Fibroblast of lung (primary cell): ENCODE measurements at places on chromosomes 2 and 18. TPM values are rescaled to one million over a fixed set of nuclear protein-coding genes. Genes with fewer than 3 reads are reported as not detected.
A peak's percentile ranks its signal among the peaks of the same experiment; 100 is the strongest.

- DNase-seq, result no peak
These were observed 17.6 kb upstream of the GRP start for GRCh38 chr18:59202258-59202820.

DNA sequence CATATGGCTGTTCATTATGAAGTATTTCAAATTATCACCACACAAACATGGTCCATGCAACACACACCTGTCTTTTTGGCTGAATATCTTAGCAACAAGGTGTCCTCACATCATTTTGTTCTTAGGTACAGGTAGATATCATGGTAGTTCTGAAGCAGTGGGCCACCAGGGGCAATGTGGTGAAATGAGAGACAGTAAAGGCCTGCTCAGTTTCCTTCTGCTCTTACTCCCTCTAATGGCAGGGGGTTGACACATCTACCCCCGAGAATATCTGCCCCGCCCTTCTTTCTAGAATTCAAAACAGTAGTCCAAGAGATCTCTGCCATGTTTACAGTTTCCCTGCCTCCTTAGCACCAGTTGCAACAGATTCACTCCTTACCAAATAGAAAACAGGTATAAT lies 147.0 kb upstream of the KLHL14 start:
- DNase-seq, result no peak

GRCh38 chr2:29950481-29950880 lies 29.1 kb upstream of the ALK start:
- DNase-seq, result no peak

GRCh38 chr18:69220529-69220928 lies 180.2 kb upstream of the DOK6 start:
- DNase-seq, result no peak

DNA sequence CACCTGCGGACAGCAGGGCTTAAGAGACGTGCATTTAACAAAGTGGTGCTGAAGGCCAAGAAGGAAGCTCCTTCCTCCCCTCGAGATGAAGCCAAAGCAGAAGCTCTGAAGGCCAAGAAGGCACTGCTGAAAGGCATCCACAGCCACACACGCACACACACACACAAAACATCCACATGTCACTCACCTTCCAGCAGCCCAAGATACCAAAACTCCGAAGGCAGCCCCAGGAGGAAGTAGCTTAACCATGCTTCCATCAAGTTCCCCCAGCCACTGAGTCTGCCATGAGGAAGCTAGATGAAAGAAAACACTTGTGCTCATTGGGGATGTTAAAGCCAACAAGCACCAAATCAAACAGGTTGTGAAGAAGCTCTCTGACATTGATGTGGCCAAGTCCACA lies 175.7 kb upstream of the POU3F3 start:
- DNase-seq, result no peak

GRCh38 chr2:176960736-176961520 lies 251.7 kb upstream of the HNRNPA3 start:
- no peak for DNase-seq

GRCh38 chr18:44996261-44996660 lies 315.6 kb downstream of the SETBP1 start:
- DNase-seq, result no peak

GRCh38 chr2:239035361-239035814 lies 187.5 kb downstream of the TWIST2 start:
- no peak for DNase-seq

DNA sequence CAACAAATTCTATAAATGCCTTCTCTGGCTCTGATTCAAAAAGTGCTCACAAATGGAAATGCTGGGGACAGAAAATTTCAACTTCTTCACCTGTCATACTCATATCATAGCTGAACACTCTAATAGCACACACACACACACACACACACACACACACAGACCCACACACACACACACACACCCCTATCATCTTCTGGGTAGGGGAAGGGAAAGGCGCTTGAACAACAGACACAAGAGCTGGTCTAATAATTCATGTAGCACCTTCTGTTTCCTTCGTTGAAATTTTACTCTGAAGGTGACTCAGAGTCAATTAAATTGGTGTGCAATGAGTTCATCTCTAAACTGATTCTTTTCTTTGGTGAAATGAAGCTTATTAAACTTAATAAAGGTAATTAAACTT lies 32.9 kb downstream of the CD28 start:
- DNase-seq, result no peak

- DNase-seq, result no peak
These were observed 53.3 kb upstream of the AP1S3 start for GRCh38 chr2:223890721-223891120.

- DNase-seq, result no peak
These were observed 972 bp downstream of the RSAD2 start for GRCh38 chr2:6878549-6878948.

- peak; percentile 81 for DNase-seq
These were observed 279.0 kb downstream of the AFF3 start for GRCh38 chr2:99863236-99863902.

- no peak for DNase-seq
These were observed 35.0 kb downstream of the SIGLEC15 start for GRCh38 chr18:45860492-45860891.

GRCh38 chr2:159585622-159586021 lies 30.7 kb downstream of the BAZ2B start:
- DNase-seq, result no peak

- peak; percentile 45 for DNase-seq
These were observed 32.3 kb downstream of the UBXN4 start for GRCh38 chr2:135773917-135774316.

DNA sequence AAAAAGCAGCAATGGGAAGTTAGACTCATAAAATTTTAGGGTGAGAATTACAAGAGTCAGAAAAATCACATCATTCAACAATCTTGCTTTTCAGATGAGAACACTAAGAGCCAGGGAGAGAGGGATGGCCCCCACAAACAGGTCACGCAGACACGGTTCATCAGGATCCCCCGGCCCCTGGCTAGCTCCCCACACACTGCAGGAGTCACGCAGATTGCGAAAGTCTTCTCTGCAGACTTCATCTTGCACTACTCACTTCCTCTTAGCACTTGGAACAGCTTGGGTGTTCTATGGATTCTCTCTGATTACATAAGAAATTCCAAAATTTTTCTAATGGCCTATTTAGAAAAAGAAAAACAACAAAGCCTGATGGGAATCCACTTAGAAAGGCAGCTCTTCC lies 21.6 kb upstream of the SULT1C2 start:
- peak; percentile 67 for DNase-seq

GRCh38 chr2:25453199-25453905 lies 111.6 kb upstream of the DNMT3A start:
- DNase-seq, result no peak

DNA sequence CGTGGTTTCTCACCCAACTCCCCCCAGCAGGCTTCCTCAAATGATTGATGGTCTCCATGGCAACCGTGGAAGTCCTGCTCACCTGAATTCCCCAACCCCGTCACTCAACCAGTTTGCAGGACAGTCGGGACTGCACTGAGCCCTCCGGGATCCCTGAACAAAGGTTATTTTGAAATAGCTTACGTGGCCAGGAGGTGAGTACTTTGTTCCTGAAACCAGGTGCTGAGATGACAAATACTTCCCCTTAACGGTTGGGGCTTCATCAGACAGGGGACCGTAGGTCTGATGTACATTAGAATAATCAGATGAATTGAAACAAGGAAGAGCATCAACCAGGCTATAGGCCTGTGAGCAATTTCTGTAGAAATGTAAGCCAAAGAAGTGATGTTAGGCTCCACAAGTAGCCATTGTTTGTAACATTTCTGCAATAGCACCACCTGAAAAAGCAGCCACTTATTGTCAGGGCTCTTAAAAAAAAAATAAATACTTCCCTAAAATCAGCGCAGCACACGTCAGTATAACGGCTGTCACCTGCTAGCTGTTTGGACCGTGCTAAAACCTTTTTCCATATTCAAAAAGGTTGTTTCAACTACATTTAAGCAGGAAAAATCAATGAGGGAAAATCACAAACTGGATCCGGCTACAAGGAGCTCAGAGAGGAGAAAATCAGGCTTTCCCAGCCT lies 206.4 kb upstream of the ID2 start:
- no peak for DNase-seq

DNA sequence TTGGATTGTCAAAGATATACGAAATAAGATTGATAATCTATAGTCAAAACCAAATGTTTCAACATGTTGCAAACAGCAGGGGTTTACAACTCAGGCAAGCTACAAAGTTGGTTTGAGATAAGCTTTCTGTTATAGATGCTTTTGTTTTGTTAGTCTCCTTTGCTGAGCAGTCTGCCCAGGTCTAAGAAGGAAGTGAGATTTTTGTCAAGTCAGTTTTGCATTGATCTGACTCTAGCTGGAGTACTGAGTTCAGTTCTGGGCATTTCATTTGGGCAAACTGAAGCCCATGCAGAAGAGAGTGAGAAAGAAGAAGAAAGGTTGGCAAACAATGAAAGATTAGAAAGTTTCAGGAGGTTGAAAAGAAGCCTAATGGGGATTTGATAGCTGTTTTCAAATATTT lies 983.0 kb upstream of the SLC39A10 start:
- DNase-seq, result no peak

DNA sequence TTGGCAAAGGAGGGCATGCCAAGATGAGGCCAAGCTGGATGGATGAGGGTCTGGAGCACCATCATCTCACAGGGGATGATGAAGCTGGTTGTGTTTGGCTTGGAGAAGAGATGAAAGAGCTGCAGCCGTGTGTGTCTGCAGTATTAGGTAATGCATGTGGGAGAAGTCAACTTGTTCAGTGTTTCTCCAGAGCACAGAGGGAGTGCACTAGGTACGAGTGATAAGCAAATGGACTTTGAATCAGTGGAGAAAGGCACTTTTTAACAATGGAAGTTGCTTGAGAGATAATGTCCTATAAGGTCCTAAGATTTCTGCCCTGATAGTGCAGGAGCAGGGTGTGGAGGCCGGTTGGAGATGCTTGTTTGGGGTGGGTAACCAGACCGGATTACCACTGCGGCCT lies 36.0 kb downstream of the SLC14A2 start:
- DNase-seq, result no peak

- no peak for DNase-seq
These were observed 22.9 kb downstream of the POLR1A start for GRCh38 chr2:86082756-86083155.

- no peak for DNase-seq
These were observed 258 bp downstream of the MGAT4A start for GRCh38 chr2:98730707-98731040.

ALPI gene
- total RNA-seq, result not detected in 2 replicates

MYO7B gene
- total RNA-seq, result under 0.01 TPM in 1 of 2 replicates, not detected in the other

GALNT13 gene
- total RNA-seq, result 0.17 and 0.26 TPM in 2 replicates

DAW1 gene
- not detected in 2 replicates for total RNA-seq

TNFAIP6 gene
- total RNA-seq, result 33.1 and 53.8 TPM in 2 replicates

RFX8 gene
- 2.6 and 12.4 TPM in 2 replicates for total RNA-seq

CASP10 gene
- total RNA-seq, result 4.9 and 8.1 TPM in 2 replicates

SERPINB12 gene
- total RNA-seq, result not detected in 2 replicates

CFAP65 gene
- total RNA-seq, result not detected in 2 replicates

FHOD3 gene
- 3.1 and 28.2 TPM in 2 replicates for total RNA-seq

VIL1 gene
- not detected in 2 replicates for total RNA-seq

VIT gene
- 0.17 and 0.77 TPM in 2 replicates for total RNA-seq

CSRNP3 gene
- total RNA-seq, result 0.66 and 0.77 TPM in 2 replicates

MAP3K19 gene
- total RNA-seq, result not detected in 2 replicates

DYNAP gene
- total RNA-seq, result not detected in 2 replicates

CAPN14 gene
- total RNA-seq, result under 0.01 and 0.17 TPM in 2 replicates

CHN1 gene
- total RNA-seq, result 59.1 and 203 TPM in 2 replicates

NCOA1 gene
- total RNA-seq, result 14.6 and 15.5 TPM in 2 replicates

VWA3B gene
- total RNA-seq, result 0.17 and 0.26 TPM in 2 replicates

GRP gene
- not detected in 2 replicates for total RNA-seq
